Gastroesophageal sphincter (tissue), 4 donors: ENCODE measurements at places on chromosomes 1 and 21.
A peak's percentile ranks its signal among the peaks of the same experiment; 100 is the strongest.

- ATAC-seq = no peak
Measured at GRCh38 chr1:178908358-178908757, 37.5 kb upstream of the ANGPTL1 start.

GRCh38 chr1:200708769-200709168, 29.9 kb upstream of the CAMSAP2 start:
- ATAC-seq = no peak

GRCh38 chr21:35473496-35473895, 424.4 kb upstream of the RUNX1 start:
- no peak for ATAC-seq

- no peak for ATAC-seq
Measured at GRCh38 chr1:192877283-192877886, 68.5 kb downstream of the RGS2 start.

- no peak for ATAC-seq
Measured at GRCh38 chr1:161077426-161077825, 7.7 kb upstream of the ARHGAP30 start.

- no peak for ATAC-seq
Measured at GRCh38 chr1:149849947-149850360, 49.4 kb upstream of the BOLA1 start.

DNA sequence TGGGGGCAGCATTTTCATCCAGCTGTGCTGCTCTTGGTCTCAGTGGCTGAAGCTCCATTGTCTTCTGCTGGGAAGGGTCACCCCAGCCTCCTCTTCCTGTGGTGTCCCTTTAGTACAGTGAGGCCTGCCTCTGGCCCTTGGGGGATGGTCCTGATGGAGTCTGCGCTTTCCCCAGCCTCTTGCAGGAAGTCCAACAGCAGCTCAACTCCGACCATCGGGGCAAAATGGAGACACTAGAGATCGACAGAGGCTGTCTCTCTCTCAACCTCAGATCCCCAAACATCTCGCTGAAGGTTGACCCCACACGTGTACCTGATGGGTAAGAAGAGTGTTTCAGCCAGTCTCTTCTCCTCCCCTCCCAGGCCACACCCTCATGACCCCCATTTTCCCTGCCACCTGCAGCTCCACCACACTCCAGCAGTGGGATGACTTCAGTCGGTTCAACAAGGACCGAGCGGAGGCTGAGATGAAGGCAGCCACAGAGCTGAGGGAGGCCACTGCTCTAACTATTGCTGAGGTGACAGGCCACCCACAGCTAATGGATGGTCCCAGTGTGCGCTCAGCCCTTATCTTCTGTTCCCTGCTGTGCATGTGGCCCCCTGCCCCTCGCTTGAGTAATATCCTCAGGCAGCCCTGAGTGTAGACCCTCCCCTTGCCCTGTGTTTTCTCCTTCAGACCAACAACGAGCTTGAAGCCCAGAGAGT, 2.0 kb upstream of the ADPRS start:
- ATAC-seq = no peak

- no peak for ATAC-seq
Measured at GRCh38 chr1:97090725-97091124, 369.1 kb downstream of the PTBP2 start.

DNA sequence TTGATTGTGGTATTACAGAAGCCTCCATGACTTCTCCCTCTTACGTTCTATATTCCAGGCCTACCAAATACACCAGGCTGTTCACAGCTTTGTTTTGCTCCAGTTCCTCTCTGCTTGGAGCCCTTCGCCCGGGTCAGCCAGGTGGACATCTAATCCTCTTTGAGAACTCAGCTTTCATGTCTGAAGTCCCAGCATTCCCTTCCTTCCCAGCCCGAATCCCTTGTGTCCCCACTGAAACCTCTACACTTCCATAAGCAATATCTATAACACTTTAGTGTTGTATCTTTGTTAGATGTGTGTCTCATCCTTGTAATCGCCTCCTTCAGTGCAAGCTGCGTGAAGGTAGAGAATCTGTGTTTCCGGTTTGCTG, 1.9 kb downstream of the RNF11 start:
- no peak for ATAC-seq

- no peak for ATAC-seq
Measured at GRCh38 chr1:80202118-80202517, 1195.6 kb upstream of the ADGRL4 start.

GRCh38 chr1:150567341-150567716, 12.1 kb downstream of the MCL1 start:
- no peak for ATAC-seq

DNA sequence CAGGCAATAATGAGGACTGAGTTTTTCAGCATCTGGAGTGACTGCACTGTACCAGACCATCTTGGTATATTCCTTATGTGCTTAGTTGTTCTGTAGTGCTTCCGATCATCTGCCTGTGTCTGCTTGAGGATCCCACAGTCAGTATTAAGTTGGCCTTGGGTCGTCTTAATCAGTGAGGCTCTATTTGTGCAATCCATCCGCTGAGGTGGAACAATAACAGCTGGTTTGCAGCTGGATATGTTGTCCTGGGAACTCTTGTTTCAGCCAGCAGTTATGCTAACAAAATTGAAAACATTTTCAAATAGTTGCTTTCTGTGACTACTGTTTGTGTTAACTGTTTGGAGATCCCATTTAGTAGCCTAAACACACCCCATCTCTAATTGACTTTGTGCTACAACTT, 73.7 kb downstream of the LAMC1 start:
- ATAC-seq = peak; percentile 72

DNA sequence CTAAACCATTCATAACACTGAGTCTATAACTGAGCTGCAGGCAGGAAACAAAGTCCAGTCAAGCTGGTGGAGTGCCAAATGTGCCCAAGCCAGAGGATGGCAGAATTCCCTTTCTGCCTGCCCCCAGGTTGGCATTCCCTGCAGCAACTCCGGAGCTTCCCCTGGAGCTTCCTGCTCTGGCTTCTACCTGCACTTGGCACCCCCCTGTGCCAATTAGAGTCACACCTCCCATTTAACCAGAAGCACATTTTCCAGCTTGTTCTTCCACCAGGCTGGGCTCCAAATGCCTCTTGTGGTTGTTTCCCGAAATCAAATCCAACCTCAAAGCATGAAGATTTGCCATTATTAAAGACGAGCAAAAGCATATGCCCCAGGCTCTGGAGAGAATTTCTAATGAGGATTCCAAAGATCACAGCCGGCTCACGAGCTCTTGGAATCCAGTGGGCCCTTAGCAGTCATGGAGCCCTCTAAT, 294.5 kb downstream of the RRAGC start:
- no peak for ATAC-seq

- ATAC-seq = no peak
Measured at GRCh38 chr1:151739590-151740355, 18.5 kb downstream of the RIIAD1 start.

GRCh38 chr1:159968901-159969300, 14.9 kb upstream of the SLAMF9 start:
- ATAC-seq = no peak

GRCh38 chr1:61808968-61809367, 66.7 kb downstream of the PATJ start:
- ATAC-seq = no peak

- peak; percentile 77 for ATAC-seq
Measured at GRCh38 chr1:192878249-192878648, 69.4 kb downstream of the RGS2 start.

DNA sequence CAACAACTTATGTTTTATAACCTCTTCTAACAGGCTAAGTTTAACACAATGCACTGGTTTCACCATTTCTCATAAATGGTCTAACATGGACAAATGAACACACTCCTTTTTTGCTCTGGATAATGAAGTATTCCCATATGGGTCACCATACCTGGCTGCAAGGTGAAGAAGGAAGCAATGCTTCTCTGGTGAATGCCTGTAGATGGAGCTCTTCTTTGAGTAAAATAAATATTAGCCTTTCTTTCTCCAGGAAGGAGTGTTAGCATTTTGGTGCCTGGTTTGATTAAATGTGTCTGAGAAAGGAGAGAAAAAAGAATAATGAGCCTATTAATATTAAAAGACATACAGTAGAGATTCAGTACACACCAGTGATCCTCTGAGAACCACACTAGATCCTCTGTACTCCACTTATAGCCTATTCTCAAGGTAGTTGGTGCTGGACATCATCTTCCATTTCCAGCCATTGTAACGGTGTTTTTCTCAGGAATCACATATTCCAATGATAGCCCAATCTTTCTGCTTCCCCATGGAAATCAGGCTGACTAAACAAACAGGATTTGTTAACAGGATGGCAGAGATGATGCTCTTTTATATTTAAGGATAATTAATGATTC, 17.6 kb downstream of the MTFR1L start:
- ATAC-seq = no peak

GRCh38 chr1:9737057-9737456, 85.5 kb downstream of the PIK3CD start:
- ATAC-seq = no peak

GRCh38 chr1:97849345-97850340, 71.2 kb downstream of the DPYD start:
- ATAC-seq = peak; percentile 41

DNA sequence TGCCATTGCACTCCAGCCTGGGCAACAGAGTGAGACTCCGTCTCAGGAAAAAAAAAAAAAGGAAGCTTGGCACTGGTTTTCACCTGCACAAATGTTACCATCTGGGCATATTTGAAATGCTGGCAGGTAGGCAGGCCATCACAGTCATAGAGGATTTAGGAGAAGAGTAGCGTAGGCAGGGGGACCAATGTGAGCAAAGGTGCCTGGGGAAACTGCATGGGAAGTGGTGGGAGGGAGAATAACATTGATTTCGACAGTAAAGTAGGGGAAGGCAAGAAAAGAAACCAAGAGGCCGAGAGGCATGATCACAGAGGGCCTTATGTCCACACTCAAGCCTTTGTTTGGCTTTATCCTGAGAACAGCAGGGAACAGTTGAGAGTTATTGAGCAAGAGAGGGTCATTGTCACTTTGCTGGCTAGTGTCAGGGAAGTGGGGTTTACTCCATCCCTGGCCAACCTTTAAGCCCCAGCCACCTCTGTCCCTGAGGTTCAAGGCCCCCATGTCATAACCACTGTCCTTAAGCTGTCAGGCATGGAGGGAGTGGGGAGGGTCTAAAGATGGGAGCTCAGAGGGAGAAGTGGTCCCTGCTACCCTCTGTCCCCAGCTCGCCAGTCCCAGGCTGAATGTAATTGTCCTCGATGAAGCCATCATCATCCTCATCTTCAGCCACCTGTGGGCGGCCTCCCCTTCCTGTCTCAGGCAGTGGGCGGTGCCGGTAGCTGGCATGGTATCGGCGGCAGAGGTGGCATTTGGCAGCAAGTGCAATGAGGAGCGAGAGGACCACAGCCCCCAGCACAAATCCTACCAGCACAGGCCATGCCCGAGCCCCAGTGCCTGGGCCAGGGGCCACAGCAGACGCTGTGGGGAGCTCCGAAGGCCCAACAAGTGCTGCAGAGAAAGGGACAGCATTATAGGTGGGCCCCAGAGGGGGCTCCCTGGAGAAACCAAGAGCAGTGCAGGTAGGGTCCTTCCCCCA, 2.9 kb downstream of the C1orf210 start:
- ATAC-seq = no peak

DNA sequence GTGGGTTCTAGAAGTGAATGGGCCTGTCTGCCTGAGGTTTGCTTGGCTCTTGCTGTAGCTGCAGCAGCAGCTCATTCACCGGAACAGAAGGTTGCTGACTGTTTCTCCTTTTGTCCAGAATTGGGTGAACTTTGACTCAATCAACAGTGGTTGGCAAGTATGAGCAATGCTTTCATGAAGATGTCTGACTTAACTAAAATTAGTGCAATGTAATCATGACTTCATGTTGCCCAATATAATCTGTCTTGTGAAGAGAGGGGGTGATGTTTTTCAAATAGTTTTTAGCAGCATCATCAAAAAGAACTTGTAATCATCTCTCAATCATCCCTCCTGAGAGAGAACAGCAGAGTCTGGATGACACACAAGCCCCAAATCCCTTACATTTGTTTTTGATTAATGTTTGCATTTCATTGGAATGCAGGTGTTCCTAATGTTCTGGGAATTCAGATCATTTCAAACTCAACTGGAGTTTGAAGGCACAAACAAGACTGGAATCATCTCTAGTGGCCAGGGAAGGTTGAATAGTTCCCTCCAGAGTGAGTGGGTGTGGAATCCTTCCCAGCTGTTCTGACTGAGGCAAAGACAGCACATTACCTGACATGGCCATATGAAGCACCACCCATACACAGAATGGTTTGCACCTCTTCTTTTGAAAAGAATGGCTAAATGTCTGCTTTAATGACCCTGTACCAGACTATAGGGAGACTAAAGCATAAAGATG, 82.9 kb downstream of the HLX start:
- peak; percentile 79 for ATAC-seq

DNA sequence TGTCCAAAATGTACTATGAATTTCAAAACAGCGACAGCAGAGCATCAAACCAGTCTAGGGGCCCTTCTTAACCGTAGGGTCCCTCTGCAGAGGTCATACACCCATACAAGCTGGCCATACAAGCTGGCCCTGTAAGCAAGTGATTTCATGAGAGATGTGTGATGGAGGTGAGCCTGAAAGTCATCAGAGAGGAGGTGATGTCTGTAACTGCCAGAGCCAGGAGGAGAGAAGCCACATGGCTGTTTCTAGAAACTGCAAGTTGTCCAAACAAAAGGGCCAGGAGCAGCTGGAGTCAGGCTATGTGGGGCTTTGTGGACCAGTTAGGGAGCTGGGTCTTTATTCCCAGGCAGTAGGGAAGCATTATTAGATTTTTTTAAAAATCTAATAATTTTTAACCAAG, 14.8 kb upstream of the SERINC2 start:
- ATAC-seq = no peak

- ATAC-seq = no peak
Measured at GRCh38 chr1:204814166-204814884, 56.3 kb upstream of the NFASC start.

GRCh38 chr1:14142397-14143100, 442.6 kb downstream of the PRDM2 start:
- peak; percentile 53 for ATAC-seq

- peak; percentile 61 for ATAC-seq
Measured at GRCh38 chr1:11650331-11650991, 3.8 kb downstream of the FBXO2 start.

GRCh38 chr1:22365331-22366295, 86.0 kb upstream of the ZBTB40 start:
- no peak for ATAC-seq

DNA sequence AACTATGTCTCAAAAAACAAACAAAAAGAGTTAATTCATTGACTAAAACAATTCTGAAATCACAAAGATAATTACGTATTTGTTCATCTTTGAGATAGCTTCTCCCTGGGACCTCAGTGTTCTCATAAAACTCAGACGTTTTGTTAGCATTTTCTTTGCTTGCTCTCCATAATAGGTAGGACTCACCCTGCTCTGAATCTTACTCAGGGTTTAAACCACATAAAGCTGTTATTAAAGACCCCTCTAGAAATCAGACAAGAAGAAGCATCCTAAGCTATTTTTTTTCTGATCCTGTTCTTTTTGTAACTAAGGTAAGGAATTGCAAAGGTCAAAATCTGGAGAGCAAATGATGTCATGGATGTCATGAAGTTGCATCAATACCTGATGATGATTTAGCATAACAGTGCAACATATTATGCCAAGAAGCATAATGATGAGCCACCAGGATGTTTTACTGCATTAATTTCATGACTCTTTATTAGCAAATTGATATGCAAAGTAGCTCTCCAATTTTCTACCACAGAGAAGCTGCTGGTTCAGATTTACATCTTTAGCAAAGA, 2.4 kb downstream of the FBXO42 start:
- no peak for ATAC-seq

- ATAC-seq = no peak
Measured at GRCh38 chr1:153168686-153169085, 18.0 kb upstream of the SPRR2G start.

- no peak for ATAC-seq
Measured at GRCh38 chr1:227910511-227911153, 37.1 kb downstream of the WNT9A start.

GRCh38 chr1:204188959-204189639, 7.2 kb downstream of the KISS1 start:
- no peak for ATAC-seq

GRCh38 chr1:35763201-35763600, 6.6 kb downstream of the CLSPN start:
- no peak for ATAC-seq
